ENCODE measurements at places on chromosomes 1 and 21. TPM values are rescaled to one million over a fixed set of nuclear protein-coding genes. Genes with fewer than 3 reads are reported as not detected.

Gene XKR8
- total RNA-seq, result 2.1 TPM

Gene PTGFRN
- total RNA-seq, result 110 TPM

Gene S100A5
- total RNA-seq, result not detected

Gene TBX19
- total RNA-seq, result 0.53 TPM

Gene PPFIA4
- 22.6 TPM for total RNA-seq

Gene HSPB7
- total RNA-seq, result 2.5 TPM

Gene CYP4Z1
- total RNA-seq, result not detected

Gene LRRC39
- total RNA-seq, result 0.12 TPM

Gene APCS
- not detected for total RNA-seq

Gene NEGR1
- 2.7 TPM for total RNA-seq

Gene TPRG1L
- 23.1 TPM for total RNA-seq

Gene AIRE
- not detected for total RNA-seq

Gene EXO1
- 2.5 TPM for total RNA-seq

Data from smooth muscle cell of the coronary artery (primary cell).